ENCODE measurements at places on chromosomes 7 and 10.

GRCh38 chr7:135238112-135238744 lies 4.6 kb downstream of the STRA8 start:
- no peak for DNase-seq

DNA sequence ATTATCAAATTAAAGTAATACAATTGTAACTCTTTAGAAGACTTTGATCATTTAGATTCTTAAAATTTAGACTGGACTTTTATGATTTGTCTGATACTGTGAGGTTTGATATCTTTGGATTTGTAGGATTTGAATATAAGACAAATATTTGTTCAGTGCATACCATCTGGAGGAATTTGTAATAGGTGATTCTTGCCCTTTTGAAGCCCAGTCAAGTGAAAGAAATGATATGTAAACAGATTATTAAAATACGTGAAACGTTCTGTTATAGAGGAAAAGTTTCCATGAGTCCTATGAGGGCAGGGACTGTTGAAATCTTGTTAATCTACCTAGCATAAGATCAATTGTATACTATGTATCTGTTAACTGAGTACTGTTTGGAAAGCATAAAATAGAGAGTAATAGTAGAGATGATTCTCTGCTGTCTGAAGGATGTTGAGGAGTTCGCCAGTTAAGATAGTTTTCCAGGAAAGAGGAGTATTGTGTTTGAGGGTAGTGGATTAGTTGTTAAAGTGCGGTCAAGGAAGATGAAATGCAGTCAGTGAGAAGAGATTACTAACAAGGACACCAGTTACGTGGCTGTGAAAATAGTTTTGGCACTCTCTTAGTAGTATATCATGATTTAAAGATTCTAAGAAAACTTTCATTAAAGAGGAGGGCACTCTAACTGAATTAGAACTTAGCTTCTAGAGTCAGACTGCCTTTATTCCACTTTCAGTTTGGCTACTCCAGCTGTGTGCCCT lies 14.4 kb downstream of the PDCD4 start:
- DNase-seq = no peak

- DNase-seq = no peak
Observed at GRCh38 chr10:122455376-122456079, 1.1 kb downstream of the ARMS2 start.

DNA sequence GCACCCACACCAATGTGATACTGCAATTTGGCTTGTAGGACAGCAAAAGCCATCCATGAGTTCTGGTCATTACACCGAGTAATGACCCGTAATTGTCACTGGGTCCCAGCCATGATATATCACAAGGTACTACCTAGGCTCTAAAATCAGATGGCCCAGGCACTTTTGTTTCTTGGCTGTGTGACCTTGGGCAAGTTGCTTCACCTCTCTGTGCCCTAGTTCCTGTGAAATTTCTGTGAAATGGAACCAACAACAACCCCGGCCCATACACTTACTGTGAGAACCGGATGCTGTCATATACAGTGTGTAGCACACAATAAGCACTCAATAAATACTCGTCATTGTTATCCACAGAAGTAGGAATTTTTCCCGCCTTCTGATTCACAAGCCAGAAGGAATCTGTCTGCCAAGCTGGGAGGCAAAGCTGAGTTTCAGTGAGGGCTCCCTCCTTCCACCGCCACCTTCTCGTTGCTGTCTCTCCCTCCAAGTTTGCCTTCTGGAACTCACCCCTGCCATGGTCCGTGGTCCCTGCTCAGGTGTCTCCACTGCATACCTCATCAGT lies 6.4 kb upstream of the CYTH3 start:
- DNase-seq = no peak

- DNase-seq = no peak
Observed at GRCh38 chr10:45470098-45471012, 96.3 kb downstream of the ALOX5 start.

GRCh38 chr10:15182540-15183207 lies 14.2 kb upstream of the NMT2 start:
- DNase-seq = no peak

GRCh38 chr10:3071405-3072198 lies 4.3 kb downstream of the PFKP start:
- no peak for DNase-seq

DNA sequence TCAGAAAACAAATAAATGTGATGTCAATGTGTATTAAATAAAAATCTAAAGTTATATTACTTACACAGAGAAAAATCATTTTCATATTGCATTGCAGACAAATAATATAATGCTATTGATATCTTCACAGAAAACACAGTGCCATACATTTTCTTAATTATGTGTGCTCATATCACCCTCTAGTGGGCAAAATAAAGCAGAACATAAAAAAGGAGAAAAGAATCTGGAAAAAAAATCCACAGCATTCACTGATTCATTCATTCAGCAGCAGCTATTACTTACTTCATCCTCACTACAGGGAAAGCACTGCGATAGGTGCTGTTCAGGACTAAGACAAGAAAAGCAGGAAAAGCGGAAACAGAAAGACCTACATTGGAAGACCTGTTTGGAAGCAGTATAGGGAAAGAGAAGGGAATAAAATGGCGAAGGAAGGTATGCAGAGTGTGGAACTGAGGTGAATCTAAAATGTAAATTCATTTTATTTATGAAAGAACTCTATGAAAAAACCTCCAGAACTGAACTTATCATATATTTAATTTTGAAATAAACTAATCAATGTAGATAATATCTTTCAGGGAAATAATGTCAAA lies 73.2 kb downstream of the POT1 start:
- DNase-seq = no peak

- peak; percentile 31 for DNase-seq
Observed at GRCh38 chr10:116098411-116099022, 174.5 kb downstream of the GFRA1 start.

GRCh38 chr10:43644252-43644651 lies 4.4 kb downstream of the ZNF32 start:
- DNase-seq = no peak

DNA sequence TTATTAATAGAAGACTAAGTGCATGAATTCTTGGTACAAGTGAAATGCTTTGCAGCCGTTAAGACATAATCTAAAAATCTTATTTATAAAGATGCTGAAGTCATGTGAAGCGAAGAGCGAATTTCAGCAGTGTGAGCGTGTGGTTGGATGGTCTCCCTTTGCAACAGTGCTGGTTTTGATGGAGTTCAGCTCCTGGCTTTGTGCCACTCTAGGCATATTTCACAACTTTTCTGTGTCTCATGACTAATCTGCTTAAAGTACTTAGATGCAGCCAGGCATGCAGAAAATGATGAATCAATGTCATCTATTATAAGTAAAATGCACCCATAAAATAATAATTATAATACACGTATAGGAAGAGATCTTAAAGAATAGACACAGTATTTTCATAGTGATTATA lies 107.2 kb upstream of the TCERG1L start:
- no peak for DNase-seq

- no peak for DNase-seq
Observed at GRCh38 chr7:28747404-28747803, 210.7 kb downstream of the TRIL start.

DNA sequence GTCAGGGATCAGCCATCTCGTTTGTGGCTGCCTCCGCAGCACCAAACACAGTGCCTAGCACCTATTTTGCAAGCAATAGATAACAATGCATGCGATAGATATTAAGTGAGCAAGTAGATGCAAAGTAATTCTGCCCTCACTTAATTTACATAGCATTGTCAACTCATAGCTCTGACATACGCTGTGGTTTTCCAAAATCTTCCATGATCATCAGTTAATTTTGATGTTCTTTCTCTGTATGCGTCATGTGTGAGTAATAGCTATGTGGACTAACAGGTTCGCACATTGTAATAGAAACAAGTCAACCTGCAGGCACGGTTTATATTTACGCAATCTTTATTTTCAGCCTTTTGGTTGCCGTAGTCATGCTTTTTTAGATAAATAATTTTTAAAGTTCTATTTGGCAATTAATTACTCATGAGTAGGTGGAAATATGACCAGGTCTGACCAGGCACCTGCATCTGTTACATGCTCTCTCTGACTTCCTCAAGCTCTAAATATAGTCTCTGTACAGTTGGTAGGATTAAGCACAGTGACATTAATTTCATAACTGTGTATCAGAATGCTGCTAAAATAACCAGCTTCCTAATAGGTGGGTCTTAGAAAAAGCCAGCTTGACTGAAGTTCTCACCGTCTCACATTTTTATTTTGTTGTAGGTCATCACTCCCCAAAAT lies 13.3 kb downstream of the MAP3K8 start:
- DNase-seq = no peak

- no peak for DNase-seq
Observed at GRCh38 chr10:88281592-88282347, 301.3 kb downstream of the RNLS start.

GRCh38 chr10:132393695-132394181 lies 3.3 kb upstream of the PWWP2B start:
- DNase-seq = no peak

GRCh38 chr7:3568516-3568915 lies 267.5 kb downstream of the SDK1 start:
- DNase-seq = no peak

DNA sequence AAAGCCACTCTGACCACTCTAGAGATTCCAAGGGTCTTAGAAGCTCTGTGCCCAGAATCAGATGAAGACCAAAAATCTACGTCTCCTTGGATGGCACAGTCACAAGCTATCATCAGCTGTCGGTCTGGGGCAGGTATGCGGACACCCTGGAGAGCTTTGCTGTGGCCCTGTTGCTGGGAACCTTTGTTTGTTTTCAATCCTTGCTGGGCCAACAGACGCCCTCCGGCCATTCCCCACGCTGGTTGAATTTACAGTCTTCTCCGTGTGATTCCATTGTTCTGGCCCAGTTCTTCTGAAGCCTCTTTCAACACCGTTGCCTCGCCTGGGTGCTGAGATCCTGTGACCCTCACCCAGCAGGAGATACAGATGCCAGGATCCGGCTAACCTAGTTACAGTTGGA lies 149.4 kb upstream of the PFKP start:
- DNase-seq = no peak

GRCh38 chr10:44233561-44234482 lies 151.1 kb downstream of the CXCL12 start:
- DNase-seq = peak; percentile 81

DNA sequence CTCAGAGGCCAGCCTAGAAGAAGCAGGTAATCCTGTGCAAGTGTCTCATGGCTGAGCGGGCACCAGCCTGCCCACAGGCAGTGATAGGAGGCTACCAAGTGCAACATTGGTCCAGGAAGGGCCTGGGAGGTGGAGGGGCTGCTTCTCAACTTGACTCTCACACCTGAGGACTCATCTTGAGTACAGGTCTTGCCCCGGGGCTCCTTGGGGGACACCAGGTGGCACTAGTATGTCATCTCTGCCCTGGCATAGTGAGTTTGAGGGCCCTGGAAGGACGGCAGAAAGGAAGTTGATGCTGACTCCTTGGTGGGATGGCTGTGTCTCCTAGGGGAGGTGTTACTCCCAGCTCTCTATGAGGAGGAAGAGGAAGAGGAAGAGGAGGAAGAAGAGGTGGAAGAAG lies 2.3 kb downstream of the CCDC136 start:
- no peak for DNase-seq

- DNase-seq = no peak
Observed at GRCh38 chr7:23434147-23434917, 36.0 kb downstream of the IGF2BP3 start.

GRCh38 chr10:88913788-88914187 lies 33.7 kb downstream of the STAMBPL1 start:
- no peak for DNase-seq

DNA sequence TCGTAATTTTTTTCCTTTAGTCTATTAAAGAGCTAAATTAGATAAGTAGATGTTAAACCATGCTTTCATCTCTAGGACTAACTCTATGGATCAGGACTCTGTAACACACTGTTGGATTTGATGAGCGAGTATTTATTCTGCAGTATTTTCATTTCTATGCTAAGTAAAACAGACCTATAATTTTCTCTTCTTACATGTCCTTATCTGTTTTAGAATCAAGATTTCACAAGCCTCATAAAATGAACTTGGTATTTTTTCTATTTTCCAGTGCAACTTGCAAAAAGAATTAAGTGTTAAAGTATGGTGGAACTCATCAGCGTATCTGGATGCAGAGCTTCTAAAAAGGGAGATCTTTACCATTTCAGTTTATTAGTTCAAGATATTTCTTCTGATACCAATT lies 2.4 kb downstream of the CACUL1 start:
- no peak for DNase-seq

DNA sequence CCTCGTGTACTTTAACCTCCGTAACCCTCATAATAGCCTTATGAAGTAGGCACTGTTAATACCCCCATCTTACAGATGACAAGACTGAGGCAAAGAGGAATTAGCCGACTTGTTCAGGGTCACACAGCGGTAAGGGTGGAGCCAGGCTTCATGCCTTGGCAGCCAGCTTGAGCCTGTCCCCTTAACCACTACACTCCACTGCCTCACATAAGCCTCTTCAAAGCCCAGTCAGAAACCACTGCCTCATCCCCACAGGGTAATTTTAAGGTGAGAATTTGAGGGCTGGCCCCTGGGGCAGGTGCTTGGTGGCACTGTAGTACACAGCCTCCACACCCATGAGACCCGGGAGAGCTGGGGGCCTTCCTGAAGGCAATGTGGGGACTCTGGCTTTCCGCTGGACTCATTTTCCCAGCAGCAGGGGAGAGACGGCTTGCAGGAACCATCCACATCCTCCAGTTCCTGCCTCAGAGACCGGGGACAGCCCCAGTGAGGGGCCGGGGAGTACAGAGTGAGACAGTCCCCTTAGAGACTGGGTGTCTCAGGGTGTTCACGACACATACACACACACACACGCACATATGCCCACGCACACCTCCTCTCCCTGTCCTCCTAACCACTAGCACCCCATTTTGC lies 7.6 kb upstream of the C10orf105 start:
- no peak for DNase-seq

DNA sequence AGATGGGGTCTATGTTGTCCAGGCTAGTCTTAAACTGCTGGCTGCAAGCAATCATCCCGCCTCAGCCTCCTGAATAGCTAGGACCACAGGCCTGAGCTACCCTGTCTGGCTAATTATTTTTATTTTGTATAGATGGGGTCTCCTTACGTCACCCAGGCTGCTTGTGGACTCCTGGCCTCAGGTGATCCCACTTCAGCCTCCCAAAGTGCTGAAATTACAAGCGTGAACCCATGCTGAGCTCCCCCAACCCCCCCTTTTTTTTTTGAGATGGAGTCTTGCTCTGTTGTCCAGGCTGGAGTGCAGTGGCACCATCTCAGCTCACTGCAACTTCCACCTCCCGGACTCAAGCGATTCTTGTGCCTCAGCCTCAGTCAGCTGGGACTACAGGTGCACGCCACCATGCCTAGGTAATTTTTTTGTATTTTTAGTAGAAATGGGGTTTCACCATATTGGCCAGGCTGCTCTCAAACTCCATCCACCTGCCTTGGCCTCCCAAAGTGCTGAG lies 25.4 kb downstream of the FAM25A start:
- DNase-seq = no peak

GRCh38 chr7:156363751-156364150 lies 276.8 kb upstream of the RNF32 start:
- no peak for DNase-seq

DNA sequence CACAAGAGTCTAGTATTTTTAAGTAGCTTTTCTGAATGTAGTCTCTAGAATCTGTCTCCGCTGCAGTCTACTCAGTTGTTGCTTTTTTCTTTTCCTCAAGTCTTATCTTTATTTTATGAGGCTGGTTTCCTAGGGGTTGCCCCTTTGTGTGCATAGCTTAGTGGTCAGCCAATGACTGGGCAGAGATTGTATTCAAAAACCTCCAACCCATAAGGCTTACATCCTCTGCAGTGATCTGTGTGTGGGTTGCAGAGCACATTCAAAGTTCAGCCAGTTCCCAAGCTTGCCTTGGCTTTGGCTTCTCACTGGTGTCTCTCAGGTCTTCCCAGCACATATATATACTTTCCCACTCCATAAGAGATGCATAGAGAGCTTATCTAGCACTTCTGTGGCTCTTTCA lies 160.0 kb upstream of the TCF7L2 start:
- DNase-seq = no peak

Measured in nephron progenitor cell (in vitro differentiated cells).